Skeletal muscle cell (primary cell): ENCODE measurements at places on chromosomes 7 and 10.

DNA sequence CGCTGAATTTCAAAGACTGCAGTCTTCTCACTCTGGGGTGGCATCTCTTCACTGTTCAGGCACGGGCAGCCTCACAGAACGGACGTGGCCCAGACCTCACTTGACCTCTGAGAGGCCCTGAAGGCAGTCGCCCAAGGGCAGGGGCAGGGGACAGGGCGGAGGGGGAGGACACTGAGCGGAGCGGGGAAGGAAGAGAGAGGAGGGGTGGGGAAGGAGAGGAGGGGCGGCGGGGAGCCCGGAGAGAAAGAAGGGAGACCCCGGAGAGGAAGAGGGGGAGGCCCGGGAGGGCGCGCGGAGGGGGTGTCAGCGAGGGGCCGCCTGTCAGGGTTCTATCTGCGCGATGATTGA is 58.7 kb upstream of the COMTD1 start:
- DNase-seq, result no peak

DNA sequence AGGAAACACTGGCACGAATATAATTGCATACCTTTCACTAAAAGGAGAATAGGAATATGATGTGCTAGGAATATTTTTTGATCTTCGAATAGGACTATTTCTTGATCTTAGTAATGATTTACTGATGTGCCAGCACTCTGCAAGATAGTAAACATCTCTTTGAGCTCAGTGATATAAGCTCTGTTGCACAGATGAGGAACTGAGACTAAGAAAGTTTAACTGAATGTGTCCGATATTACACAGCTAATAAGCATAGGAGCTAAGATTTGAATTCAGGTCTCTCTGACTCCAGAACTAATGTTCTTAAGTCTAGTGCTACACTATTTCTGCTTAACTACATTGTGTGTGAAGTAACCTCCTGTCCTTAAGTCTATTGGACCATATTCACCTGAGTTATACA is 98.4 kb upstream of the PTPRZ1 start:
- DNase-seq, result no peak

GRCh38 chr10:80163741-80164341 is 31.3 kb downstream of the PLAC9 start:
- peak; percentile 64 for DNase-seq

DNA sequence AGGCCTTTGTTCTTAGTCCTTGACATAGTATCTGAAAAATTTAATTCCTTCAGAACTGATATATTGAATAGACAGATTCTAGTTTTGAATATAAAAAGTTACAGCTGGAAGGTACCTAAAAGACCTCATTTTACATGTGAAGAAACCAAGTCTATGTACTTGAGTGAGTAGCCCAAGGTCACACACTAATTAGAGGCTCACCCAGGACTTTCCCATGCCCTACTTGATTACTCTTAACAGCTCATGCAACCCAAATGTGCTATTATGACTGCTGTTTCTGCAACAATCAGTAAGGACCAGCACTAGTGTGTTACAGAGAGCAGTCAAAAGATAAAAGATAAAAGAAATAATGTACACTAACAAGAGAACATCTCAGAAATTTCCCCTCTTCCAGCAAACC is 40.7 kb upstream of the BET1 start:
- no peak for DNase-seq
